Stimulated activated CD4-positive, alpha-beta T cell treated with anti-CD3 and anti-CD28 coated beads, Interleukin-12 subunit alpha, Interleukin-12 subunit beta, amount 100 ng/mL, for 24 hours (primary cell): ENCODE measurements at places on chromosomes 13 and 19.
A peak's percentile ranks its signal among the peaks of the same experiment; 100 is the strongest.

DNA sequence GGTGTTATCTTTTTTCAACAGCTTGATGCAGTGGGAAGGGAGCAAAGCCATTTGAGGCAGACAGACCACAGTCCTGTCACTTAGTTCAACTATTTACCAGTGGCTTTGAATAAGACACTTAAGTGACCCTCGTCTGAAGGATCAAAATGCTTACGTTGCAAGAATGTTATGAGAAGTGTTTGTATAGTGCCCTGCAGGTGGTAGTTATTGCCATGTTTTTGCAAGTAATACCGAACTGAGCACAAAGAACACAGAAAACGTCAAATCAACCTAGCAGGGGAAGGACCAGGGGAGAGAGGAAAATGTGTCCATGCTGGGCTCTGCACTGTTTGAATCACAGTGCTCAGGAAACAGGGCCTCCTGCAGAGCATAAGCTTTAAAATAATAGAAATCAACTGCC lies 2.8 kb downstream of the SOHLH2 start:
- no peak for DNase-seq

DNA sequence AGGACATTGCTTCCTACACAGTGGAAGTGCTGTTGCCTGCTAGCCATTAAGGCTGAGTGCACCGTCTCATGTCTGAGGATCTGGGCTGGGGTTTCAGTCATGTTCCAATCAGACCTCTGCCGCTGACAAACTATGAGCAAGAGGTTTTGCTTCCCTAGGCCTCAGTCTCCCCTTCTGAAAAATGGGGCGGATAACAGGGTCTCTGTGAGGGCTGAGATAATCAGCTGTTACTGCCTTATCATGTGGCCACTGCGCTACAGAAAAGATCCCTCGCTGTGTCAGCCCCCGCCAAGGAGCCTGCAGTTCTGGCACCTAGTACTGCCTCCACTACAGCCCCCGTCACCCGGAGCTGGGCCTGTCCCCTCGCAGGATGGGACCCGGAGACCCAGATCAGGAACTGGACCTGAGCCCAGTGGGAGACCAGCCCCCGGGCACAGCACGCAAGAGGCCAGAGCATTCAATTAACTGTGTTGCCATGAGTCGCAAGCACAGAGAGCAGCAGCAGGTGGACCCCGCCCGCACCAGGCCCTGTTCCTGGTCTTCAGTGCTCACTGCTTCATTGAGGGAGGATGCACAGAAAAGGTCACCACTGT lies 3.0 kb upstream of the PNKP start:
- DNase-seq, result no peak

DNA sequence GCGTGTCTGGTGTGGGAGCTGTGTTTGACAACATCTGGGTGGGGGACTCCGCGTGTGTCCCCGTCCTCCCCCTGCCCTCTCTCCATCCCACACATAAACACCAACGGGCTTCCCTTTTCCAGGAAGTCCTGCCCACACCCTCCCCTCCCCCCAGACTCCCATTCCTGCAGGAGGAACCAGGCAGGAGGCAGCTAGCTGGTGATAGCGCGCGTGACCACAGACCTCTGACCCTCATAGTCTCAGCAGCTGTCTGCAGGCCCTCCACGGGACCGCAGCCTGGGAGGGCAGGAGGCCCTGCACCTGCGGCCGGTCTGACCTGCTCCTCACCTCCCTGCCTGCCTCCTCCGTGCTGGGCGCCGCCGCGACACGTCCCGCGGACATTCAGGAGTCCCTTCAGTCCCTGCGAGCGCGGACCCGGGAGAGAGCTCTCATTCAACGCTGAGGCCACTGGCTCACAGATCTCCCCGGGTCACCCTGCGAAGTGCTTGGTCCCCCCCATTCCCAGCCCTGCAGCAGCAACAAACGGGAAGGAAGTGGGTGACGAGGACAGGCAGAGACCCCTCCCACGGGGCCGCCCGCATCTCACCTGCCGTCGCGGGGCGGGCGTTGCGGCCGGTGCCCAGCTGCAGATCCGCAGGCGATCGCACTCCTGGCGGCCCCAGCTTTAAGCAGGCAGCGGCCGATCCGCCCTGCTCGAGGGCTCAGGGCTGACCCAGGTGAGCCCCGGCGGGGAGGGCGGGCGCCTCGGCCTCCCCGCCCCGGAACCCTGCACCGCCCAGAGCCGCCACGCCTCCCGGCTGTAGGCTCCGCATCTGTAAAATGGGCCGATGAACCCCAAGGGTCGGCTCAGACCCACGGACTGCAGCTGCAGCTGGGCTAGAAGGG lies 1.1 kb upstream of the ACP5 start:
- no peak for DNase-seq

- no peak for DNase-seq
Measured at GRCh38 chr13:57653229-57653989, 21.9 kb downstream of the PCDH17 start.

DNA sequence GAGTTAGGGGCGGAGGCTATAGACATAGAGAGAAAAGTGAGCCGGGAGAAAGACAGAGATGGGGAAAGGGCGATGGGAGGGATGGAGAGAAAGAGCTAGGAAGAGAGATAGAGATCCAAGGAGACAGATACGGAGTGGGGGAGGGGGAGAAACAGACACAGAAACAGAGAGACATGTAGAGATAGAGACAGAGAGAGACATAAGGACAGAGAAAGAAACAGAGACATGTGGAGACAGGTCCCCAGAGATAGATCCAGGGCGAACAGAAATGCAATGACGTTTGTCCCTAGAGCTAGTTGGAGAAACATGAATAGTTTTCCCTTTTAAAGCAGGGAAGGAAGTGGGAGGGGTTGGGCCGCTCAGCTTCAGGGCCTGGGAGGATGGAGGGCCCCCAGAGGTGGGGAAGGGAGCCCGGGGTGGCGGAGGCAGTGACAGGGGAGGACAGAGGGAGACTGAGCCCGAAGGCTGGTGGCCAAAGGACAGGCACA lies 4.6 kb downstream of the PPP1R14A start:
- no peak for DNase-seq

DNA sequence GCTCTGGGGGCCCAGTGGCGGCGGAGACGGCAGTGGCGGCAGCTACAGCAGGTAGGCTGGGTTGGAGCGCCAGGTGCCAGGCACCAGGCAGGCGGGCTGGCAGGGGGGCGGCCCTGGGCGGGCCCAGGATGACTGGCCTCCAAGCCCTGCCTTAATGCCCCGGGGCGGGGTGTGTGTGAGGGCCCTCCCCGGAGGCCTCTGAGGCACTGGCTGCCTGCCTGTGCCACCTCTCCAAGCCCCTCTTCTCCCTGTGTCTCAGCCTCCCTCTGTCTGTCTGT lies at the start of gene KLK11:
Gene KLK11, minus strand, starts transcription at position 63 of the 278 bp plus-strand sequence. CDS start 985 bp downstream, outside the sequence.
- DNase-seq, result no peak

DNA sequence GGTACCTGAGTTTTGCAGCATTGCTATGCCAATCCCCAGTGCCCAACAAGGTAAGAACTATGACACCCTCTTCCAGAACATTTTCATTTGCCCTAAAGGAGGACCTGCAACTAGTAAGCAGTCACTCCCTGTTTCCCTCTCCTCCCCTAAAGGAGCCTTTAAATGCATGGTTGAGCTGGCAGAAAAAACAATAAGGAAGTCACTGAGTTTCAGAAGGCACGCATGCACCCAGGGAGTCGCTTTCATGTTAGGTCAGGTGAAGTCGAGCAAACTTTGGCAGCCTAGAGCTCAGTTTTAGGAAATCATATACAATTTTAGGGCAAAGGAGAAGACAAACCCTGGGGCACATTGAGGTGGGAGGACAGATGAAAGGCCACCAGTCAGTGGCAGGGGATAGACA lies 11.8 kb downstream of the NLRP11 start:
- no peak for DNase-seq

DNA sequence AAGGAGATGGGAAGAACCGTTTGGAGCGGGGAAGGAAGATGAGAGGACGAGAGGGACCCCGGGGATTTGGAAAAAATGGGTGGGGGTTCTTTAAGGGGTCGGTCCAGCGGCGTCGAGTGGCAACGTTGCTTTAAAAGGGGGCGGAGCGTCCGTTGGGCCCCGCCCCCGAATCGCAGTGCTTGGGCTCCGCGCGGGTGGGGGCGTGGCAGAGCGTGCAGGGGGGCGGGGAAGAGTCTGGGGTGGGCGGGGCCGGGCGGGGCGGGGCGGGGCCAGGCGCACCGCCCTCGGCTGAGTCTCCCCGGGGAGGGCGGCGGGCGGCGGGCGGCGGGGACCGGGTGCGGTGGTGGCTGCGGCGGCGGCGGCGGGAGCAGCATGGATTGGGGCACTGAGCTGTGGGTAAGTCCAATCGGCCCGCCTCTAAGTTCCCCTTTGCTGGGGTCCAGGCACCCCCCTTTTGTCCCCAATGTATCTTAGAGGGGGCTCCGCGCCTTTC lies at the start of gene TRIP10:
Gene TRIP10, plus strand, starts transcription at position 291 of the 493 bp plus-strand sequence. Its CDS starts 82 bp downstream, at position 373.
- DNase-seq, result peak; percentile 71

DNA sequence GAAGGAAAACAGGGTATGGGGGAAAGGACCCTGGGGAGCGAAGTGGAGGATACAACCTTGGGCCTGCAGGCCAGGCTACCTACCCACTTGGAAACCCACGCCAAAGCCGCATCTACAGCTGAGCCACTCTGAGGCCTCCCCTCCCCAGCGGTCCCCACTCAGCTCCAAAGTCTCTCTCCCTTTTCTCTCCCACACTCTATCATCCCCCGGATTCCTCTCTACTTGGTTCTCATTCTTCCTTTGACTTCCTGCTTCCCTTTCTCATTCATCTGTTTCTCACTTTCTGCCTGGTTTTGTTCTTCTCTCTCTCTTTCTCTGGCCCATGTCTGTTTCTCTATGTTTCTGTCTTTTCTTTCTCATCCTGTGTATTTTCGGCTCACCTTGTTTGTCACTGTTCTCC lies 2.7 kb downstream of the KLK3 start:
- no peak for DNase-seq

DNA sequence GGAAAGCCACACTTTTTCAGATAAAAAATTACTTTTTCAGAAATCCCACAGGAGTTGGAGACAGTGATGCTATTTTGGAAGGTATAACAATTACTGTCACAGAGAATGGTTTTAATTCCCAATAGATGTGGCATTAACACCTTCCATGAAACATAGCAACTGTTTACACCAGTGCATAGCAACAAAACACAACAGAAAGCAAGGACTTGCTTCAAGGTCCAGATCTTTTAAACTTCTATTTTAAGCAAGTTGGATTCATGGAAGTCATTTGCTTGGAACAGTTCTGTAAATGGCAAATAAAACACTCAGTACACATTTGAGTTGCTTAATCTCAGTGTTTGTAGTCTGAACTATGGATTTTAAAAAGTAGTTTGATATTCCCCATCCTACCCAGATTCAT lies 385.9 kb upstream of the SPRY2 start:
- DNase-seq, result no peak

DNA sequence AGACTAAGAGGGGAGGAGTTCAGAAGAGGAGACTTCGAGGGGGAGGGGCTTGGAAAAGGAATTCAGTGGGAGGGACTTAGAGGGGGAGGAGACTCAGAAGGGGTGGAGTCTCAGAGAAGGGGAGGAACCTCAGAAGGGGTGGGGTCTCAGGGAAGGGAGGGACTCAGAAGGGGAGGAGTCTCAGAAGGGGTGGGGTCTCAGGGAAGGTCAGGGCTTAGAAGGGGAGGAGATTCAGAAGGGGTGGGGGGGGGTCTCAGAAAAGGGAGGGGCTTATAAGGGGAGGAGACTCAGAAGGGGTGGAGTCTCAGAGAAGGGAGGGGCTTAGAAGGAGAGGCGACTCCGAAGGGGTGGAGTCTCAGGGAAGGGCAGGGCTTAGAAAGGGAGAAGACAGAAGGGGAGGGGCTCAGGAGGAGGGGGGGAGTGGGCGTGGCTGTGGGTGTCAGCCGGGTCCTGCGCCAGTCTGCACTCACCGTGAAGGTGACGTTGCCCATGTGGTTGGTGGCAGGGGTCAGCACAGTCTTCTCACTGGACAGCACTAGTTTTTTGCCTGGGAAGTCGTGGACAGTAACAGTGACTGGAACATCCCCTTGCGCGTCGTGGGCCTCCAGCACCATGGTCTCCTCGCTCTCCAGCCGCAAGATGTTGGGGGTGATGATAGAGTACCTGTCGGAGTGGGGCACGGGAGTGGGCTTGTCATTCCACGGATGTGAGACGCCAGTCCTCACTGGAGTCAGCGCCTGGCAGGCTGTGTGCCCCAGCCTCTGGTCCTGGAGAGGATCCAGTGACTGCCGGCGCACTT lies 1.5 kb downstream of the C3 start:
- DNase-seq, result no peak

DNA sequence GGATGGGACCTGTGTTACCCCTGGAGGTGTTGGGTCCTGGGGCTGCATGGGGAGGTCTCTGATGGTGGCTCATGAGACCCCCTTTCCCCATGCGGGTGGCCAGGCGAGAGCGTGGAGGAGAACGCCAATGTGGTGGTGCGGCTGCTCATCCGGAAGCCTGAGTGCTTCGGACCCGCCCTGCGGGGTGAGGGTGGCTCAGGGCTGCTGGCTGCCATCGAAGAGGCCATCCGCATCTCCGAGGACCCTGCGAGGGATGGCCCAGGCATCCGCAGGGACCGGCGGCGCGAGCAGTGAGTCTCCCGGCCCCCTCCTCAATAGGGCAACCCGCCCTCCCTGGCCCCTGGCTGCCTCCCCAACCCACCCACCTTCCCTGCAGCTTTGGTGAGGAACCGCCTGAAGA lies 66.0 kb downstream of the RYR1 start:
- no peak for DNase-seq

- no peak for DNase-seq
Measured at GRCh38 chr19:3555653-3556422, 1.5 kb downstream of the MFSD12 start.

DNA sequence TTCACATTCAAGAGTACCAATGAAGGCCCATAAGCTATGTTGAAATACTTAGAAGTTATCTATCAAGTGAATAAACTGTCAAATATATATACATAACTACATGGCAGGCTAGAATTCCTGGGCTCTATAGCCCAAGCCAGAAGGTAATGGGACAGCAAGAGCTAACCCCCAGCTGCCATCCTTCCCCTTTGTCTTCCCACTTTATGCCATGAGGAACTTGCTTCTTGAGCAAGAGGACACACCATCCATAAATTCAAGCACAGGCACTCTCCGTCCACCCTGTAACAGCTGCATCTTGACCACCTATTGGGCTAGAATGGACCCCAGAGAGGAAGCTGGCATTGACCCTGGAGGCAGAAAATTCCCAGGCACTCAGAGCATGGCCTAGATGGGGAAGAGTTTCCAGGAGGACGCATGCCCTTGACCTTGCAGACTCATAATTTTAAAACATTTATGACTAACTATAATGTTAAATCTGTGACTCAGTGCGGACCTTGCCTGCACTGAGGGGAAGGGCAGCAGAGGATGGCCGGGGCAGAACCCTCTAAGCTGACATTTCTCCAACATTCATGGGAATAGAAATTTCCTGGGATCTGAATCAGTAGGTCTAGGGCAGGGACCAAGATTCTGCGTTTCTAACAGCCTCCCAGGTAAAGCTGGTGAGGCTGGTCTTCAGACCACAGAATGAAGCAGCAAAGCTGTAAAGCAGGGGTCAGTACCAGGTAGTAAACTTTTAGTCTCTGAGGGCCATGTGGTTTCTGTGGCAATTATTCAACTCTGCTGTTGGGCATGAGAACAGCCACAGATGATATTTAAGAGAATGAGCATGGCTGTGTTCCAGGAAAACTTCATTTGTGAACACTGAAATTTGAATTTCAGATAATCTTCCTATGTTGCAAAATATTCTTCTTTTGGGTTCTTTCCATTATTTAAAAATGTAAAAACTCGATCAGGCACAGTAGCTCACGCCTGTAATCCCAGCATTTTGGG lies 71.4 kb upstream of the CLDN10 start:
- no peak for DNase-seq

- no peak for DNase-seq
Measured at GRCh38 chr13:28513745-28514144, 18.8 kb upstream of the FLT1 start.

- DNase-seq, result no peak
Measured at GRCh38 chr13:76758257-76758656, 127.9 kb downstream of the KCTD12 start.

GRCh38 chr13:59633290-59633689 lies 530.4 kb downstream of the DIAPH3 start:
- DNase-seq, result no peak
